ENCODE measurements at places on chromosomes 2 and 18. TPM values are rescaled to one million over a fixed set of nuclear protein-coding genes. Genes with fewer than 3 reads are reported as not detected.

DNA sequence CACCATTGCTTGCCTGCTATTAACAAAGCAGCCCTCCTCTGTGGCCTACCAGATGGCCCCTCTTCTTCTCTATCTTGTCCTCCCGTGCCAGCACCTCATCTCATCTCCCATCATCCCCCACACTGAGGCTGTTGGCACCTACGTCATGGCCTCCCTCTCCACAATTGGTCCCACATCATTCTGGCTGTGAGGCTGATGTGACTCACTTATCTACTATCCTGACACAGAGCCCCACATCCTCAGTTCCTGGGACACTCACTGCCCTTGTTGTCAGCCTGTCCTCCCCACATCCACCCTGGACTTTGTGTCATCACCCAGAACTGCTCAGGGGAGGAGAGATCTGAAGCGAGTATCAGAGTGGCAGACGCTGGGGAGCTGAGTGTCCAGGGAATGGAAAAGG, 102.9 kb downstream of the MRO start:
- H3K36me3 ChIP-seq: no peaks in the 10 kb centered on the region
- H3K27me3 ChIP-seq: peaks cover 7% of the 10 kb centered on the region
- H3K4me1 ChIP-seq: no peaks in the 10 kb centered on the region
- H3K4me3 ChIP-seq: no peak overlapping the region
- H3K27ac ChIP-seq: no peak overlapping the region

DNA sequence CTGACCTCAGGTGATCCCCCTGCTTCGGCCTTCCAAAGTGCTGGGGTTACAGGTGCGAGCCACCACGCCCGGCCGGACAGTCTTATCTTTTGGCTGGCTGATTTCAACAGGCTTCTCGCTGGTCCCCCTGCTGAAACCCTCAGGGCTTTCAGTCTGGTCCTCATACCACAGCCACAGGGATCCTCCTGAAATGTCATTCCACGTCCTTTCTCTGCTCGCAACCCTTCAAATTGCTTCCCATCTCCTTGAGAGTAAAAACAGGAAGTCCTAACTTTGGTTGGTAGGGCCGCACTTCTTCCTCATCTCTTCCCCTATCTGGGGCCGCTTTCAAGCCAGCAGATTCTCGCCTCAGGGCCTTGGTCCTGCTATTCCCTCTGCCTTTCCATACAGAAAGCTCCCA, 1.4 kb upstream of the CAB39 start:
- no peak overlapping the region for H3K27ac ChIP-seq
- peaks cover 24% of the 10 kb centered on the region for H3K36me3 ChIP-seq
- no peaks in the 10 kb centered on the region for H3K27me3 ChIP-seq
- no peak for DNase-seq

GRCh38 chr18:65365245-65365980, 385.4 kb upstream of the CDH7 start:
- H3K4me3 ChIP-seq: no peak overlapping the region
- no peaks in the 10 kb centered on the region for H3K27me3 ChIP-seq
- H3K4me1 ChIP-seq: no peaks in the 10 kb centered on the region
- H3K27ac ChIP-seq: no peak overlapping the region

- H3K4me1 ChIP-seq: peaks cover 23% of the 10 kb centered on the region
- H3K27me3 ChIP-seq: peaks cover 54% of the 10 kb centered on the region
- no peak overlapping the region for H3K27ac ChIP-seq
- no peaks in the 10 kb centered on the region for H3K36me3 ChIP-seq
- no peak for DNase-seq
Measured at GRCh38 chr2:120347396-120348060, 1.6 kb downstream of the INHBB start.

- H3K27ac ChIP-seq: no peak within 1 kb of the TSS
- no peak for DNase-seq
- peaks cover 66% of the 10 kb centered on the region for H3K27me3 ChIP-seq
- H3K4me1 ChIP-seq: peaks cover 10% of the 10 kb centered on the region
- H3K36me3 ChIP-seq: no peaks in the 10 kb centered on the region
- peak within 1 kb of the TSS; percentile 37 for H3K4me3 ChIP-seq
Measured at GRCh38 chr2:222671259-222672067, at the start of gene MOGAT1. TSS of gene MOGAT1 (plus strand) at chr2:222671658. CDS start at chr2:222671786, 128 bp downstream.

The PDCD1 gene
- total RNA-seq: 2.5 TPM
